ENCODE measurements at places on chromosomes 1 and 21.

- no peaks in the 10 kb centered on the region for H3K27me3 ChIP-seq
- H3K36me3 ChIP-seq = no peaks in the 10 kb centered on the region
- no peak for DNase-seq
- H3K27ac ChIP-seq = no peak overlapping the region
- peaks cover 9% of the 10 kb centered on the region for H3K4me1 ChIP-seq
These were observed 175.9 kb downstream of the LHX8 start for GRCh38 chr1:75310067-75310466.

DNA sequence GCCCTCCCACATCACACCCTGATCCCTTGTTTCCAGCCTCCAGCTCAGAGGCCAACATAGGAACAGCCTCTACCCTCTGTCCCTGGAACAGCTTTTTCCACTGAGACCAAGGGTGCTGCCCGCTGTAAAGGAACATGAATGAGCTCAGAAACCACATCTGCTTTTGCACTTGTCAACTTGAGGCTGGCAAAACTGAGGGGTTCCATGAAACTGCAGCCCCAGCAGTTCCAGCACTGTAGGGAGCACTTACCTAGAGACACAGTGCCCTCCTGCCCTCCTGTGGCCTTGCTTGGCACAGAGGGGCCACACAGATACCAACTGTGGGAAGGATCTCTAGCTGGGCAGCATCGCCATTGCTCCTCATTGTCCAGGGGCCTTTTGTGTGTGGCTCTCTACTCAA, 51.7 kb downstream of the ITPKB start:
- no peaks in the 10 kb centered on the region for H3K36me3 ChIP-seq
- H3K27me3 ChIP-seq = peaks cover 13% of the 10 kb centered on the region
- H3K27ac ChIP-seq = no peak overlapping the region
- H3K4me3 ChIP-seq = no peak overlapping the region

DNA sequence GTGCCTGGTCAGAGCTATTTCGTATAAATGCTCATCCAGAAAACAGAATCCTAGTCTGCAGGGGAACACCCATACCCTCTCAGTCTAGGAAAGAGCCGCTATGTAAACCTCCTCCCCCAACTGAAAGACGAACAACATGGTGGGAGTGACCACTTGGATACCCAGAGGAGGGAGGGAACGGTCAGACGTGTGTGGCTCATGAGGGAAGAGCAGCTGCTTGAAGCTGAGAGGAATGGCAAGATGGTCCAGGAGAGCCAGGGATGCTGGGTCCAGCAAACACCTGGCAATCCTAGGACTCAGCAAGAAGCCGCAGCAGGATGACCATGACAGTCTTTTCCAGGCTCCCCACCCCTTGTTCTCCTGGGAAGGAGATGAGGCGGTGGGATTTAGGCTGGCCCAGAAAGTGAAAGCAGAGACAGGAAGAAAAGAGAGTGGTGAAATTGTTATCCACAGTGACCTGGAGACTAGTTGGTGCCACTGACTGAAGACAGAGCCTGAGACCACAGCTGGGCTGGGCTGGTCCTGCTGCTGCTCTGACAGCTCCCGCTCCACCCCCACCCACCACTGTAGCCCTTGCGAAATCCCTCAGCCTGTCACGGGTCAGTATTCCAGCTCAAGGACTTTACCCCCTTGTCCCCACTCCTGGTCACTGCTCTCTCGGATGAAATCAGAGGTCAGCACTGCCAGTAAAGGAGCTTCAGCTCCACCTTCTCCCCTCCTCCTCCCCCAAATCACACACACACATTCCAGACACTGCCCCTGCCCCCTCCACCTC, 3.6 kb downstream of the CERS2 start:
- peak overlapping the region; percentile 93 for H3K27ac ChIP-seq
- no peak for DNase-seq
- H3K4me1 ChIP-seq = peaks cover 44% of the 10 kb centered on the region

GRCh38 chr1:43803646-43804045, 96.3 kb downstream of the ST3GAL3 start:
- peaks cover 5% of the 10 kb centered on the region for H3K36me3 ChIP-seq
- no peaks in the 10 kb centered on the region for H3K4me1 ChIP-seq
- no peak overlapping the region for H3K27ac ChIP-seq
- DNase-seq = no peak
- no peak overlapping the region for H3K4me3 ChIP-seq

DNA sequence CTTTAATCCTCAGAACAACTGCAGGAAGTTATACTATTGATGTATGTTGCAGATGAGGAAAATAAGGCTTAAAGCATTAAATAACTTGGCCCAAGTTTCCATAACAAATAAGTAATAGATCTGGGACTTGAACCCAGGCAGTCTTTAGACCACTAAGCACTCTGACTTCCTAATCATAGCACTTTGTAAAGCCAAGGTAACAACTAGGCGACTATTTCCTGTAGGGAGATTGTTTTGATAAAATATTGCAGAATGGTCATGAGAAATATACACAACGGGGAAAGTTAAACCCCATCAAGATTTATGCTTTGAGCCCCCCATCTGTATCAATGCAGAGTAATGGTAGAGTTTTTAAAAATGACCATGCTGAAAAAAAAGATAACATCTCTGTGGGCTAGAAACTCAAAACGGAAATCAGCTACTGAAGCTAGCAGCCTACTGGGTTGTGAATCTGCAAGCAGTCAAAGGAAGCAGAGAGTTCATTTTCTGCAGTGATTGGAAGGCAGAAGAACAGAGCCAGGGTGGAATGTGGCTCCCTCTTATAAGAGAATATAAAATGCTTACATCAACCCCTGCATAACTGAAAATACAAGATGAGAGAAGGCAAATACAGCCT, 111.2 kb upstream of the OLIG2 start:
- H3K4me3 ChIP-seq = no peak overlapping the region
- peaks cover 18% of the 10 kb centered on the region for H3K4me1 ChIP-seq
- DNase-seq = no peak
- H3K27me3 ChIP-seq = no peaks in the 10 kb centered on the region
- H3K36me3 ChIP-seq = peaks cover 22% of the 10 kb centered on the region
- no peak overlapping the region for H3K27ac ChIP-seq

- no peak overlapping the region for H3K27ac ChIP-seq
- no peaks in the 10 kb centered on the region for H3K36me3 ChIP-seq
- DNase-seq = no peak
- peak overlapping the region; percentile 94 for H3K4me3 ChIP-seq
- H3K4me1 ChIP-seq = peaks cover 27% of the 10 kb centered on the region
- peaks cover 49% of the 10 kb centered on the region for H3K27me3 ChIP-seq
These were observed 1.7 kb downstream of the GPR137B start for GRCh38 chr1:236144033-236144432.

- no peaks in the 10 kb centered on the region for H3K27me3 ChIP-seq
- H3K4me3 ChIP-seq = no peak overlapping the region
- DNase-seq = no peak
- no peaks in the 10 kb centered on the region for H3K36me3 ChIP-seq
- H3K4me1 ChIP-seq = no peaks in the 10 kb centered on the region
- no peak overlapping the region for H3K27ac ChIP-seq
These were observed 124.2 kb upstream of the ZBTB40 start for GRCh38 chr1:22327411-22327810.

GRCh38 chr1:39711104-39711965, 20.1 kb upstream of the HPCAL4 start:
- H3K27ac ChIP-seq = no peak overlapping the region
- no peak for DNase-seq
- H3K27me3 ChIP-seq = peaks cover 100% of the 10 kb centered on the region

- H3K4me1 ChIP-seq = peaks cover 8% of the 10 kb centered on the region
- H3K4me3 ChIP-seq = no peak overlapping the region
- H3K27me3 ChIP-seq = peaks cover 7% of the 10 kb centered on the region
- peak; percentile 12 for DNase-seq
These were observed 2.5 kb downstream of the COL6A1 start for GRCh38 chr21:45983981-45984551.

DNA sequence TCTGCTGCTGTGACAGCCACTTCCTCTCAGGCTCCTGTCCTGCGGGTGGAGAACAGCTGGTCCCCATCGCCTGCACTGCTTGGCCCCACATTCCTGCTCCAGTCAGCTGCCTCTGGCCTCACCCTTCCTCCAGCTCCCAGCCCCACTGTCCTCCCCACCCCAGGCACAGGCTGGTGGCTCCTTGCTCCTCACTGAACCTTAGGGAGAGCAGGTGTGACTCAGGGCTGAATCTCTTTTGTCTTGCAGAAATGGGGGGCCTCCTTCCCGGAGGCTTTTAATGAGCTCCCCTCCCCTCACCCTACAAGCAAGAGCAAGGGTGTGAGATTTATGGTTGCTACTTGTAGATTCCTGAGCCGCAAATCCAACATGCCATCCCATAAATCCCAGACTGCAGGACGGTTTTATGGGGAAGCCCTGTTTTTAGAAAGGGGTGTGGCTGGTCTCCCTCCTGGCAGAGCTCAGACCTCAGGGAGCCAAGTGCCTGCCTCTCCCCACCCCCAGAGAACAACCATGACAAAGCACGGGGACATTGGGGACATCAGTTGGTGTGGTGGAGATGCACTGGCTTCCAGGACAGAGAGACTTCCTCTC, 15.2 kb downstream of the CDK18 start:
- no peaks in the 10 kb centered on the region for H3K27me3 ChIP-seq
- H3K36me3 ChIP-seq = peaks cover 6% of the 10 kb centered on the region
- H3K4me1 ChIP-seq = peaks cover 75% of the 10 kb centered on the region
- peak overlapping the region; percentile 12 for H3K27ac ChIP-seq

- H3K4me1 ChIP-seq = no peaks in the 10 kb centered on the region
- DNase-seq = no peak
- no peak overlapping the region for H3K27ac ChIP-seq
- 0 out of 2 replicates have a peak, but pooled peaks cover 3% of the 10 kb centered on the region for H3K36me3 ChIP-seq
These were observed 93.9 kb downstream of the ST3GAL3 start for GRCh38 chr1:43801203-43801602.

GRCh38 chr1:13737398-13737797, 37.4 kb downstream of the PRDM2 start:
- peaks cover 2% of the 10 kb centered on the region for H3K4me1 ChIP-seq
- no peak for DNase-seq
- no peaks in the 10 kb centered on the region for H3K27me3 ChIP-seq
- H3K27ac ChIP-seq = no peak overlapping the region
- no peaks in the 10 kb centered on the region for H3K36me3 ChIP-seq

- peaks cover 20% of the 10 kb centered on the region for H3K4me1 ChIP-seq
- no peak overlapping the region for H3K27ac ChIP-seq
- H3K36me3 ChIP-seq = no peaks in the 10 kb centered on the region
These were observed 25.1 kb upstream of the RUNX3 start for GRCh38 chr1:24955161-24955560.

GRCh38 chr21:23401278-23401677, 2206.0 kb downstream of the MRPL39 start:
- H3K27me3 ChIP-seq = no peaks in the 10 kb centered on the region
- no peak overlapping the region for H3K27ac ChIP-seq
- peaks cover 18% of the 10 kb centered on the region for H3K4me1 ChIP-seq
- no peaks in the 10 kb centered on the region for H3K36me3 ChIP-seq
- H3K4me3 ChIP-seq = no peak overlapping the region

DNA sequence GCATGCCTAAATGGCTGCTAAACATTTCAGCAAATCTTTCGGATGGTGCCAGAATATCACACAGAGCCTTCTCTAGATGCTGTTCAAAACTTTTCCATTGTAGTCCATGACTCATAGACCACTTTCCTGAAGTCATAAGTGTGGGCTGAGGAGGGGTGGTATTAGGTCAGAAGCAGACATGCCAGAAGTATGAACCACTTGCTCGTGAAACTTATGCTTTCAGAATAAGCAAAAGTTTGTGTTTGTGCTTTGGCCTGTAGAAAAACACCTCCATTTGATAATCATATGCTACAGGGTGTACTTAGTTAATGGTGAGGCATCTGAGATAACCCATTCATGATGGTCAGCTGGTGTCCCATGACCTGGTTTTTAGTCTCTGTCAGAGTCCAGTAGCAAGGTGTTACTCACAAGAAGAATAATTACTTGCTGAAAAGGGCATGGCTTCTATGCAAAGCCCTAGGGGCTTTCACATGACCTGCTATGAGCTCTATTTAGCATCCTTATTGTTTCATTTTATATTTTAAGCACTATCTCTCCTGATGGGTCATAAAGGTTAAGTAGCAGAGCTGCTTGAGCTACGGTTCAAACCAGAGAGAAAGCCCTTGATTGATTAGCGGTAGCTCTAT, 183.1 kb upstream of the IVNS1ABP start:
- H3K36me3 ChIP-seq = no peaks in the 10 kb centered on the region
- H3K27me3 ChIP-seq = no peaks in the 10 kb centered on the region
- no peak overlapping the region for H3K4me3 ChIP-seq
- no peaks in the 10 kb centered on the region for H3K4me1 ChIP-seq

DNA sequence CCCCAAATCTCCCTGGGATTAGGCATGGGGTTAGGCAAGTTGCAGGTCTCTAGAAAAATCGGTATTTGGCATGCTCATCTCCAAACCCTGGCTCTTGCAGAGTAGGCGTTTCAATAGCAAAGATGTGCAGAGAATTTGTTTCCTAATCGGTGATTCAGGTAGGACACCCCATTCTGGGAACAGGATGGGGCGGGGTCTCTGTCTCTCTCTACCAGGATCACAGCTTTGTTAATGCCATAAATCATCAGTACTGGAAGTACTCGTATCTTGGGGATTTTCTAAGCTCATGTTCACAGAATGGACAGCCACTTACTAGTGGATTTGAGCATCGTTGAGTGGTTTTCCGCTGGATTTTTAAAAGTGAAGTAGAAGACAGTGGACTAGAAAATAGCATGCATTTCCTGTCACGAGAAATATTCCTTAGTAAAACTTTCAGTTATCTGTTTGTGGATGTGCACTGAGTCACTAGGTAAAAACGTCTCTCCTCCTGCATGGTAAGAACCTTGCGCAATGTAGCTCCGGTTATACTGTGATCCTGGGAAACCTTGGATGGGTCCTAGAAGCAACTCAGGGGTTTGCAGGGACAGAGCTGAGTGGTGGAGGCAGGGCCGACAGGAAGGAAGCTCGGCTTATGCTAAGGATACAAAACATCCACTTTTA, 5.1 kb downstream of the TMEM51 start:
- no peak overlapping the region for H3K4me3 ChIP-seq
- H3K36me3 ChIP-seq = no peaks in the 10 kb centered on the region
- no peak for DNase-seq
- H3K27me3 ChIP-seq = peaks cover 9% of the 10 kb centered on the region
- peaks cover 64% of the 10 kb centered on the region for H3K4me1 ChIP-seq

GRCh38 chr1:224831501-224831900, 98.0 kb upstream of the DNAH14 start:
- peaks cover 2% of the 10 kb centered on the region for H3K27me3 ChIP-seq
- H3K4me1 ChIP-seq = no peaks in the 10 kb centered on the region
- no peak for DNase-seq
- no peak overlapping the region for H3K4me3 ChIP-seq
- H3K36me3 ChIP-seq = peaks cover 31% of the 10 kb centered on the region

DNA sequence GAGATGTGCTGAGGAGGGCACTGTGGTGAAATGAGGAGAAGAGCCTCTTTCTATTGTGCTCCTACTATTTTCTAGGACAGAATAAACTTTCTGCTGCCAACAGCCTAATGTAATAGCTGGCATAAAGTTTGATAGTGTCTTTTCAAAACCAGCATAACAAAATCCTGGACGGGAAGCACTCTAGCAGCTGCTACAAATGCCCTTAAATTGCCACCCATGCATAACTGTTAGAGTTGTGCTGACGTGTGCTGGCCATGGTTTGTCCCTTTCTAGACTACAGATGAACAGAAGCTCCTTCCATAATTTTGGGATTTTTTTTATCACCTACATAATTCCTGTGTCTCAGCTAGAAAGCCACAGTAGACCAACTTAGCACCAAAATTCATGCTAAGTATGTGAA, 88.5 kb upstream of the DEPDC1 start:
- H3K36me3 ChIP-seq = peaks cover 12% of the 10 kb centered on the region
- no peak overlapping the region for H3K4me3 ChIP-seq
- H3K27me3 ChIP-seq = no peaks in the 10 kb centered on the region
- no peak for DNase-seq
- H3K4me1 ChIP-seq = no peaks in the 10 kb centered on the region
- H3K27ac ChIP-seq = no peak overlapping the region

Data from WTC11 (cell line).